ENCODE measurements at places on chromosomes 7 and 10. TPM values are rescaled to one million over a fixed set of nuclear protein-coding genes. Genes with fewer than 3 reads are reported as not detected.

- peaks cover 4% of the 10 kb centered on the region for H3K4me1 ChIP-seq
- H3K27me3 ChIP-seq, result peaks cover 73% of the 10 kb centered on the region
- no peaks in the 10 kb centered on the region for H3K36me3 ChIP-seq
- H3K27ac ChIP-seq, result no peak overlapping the region
- DNase-seq, result peak; percentile 51
These were observed 10.7 kb upstream of the HOXA13 start for GRCh38 chr7:27210441-27211083.

Gene ANK3
- total RNA-seq, result 48.1 TPM

DNA sequence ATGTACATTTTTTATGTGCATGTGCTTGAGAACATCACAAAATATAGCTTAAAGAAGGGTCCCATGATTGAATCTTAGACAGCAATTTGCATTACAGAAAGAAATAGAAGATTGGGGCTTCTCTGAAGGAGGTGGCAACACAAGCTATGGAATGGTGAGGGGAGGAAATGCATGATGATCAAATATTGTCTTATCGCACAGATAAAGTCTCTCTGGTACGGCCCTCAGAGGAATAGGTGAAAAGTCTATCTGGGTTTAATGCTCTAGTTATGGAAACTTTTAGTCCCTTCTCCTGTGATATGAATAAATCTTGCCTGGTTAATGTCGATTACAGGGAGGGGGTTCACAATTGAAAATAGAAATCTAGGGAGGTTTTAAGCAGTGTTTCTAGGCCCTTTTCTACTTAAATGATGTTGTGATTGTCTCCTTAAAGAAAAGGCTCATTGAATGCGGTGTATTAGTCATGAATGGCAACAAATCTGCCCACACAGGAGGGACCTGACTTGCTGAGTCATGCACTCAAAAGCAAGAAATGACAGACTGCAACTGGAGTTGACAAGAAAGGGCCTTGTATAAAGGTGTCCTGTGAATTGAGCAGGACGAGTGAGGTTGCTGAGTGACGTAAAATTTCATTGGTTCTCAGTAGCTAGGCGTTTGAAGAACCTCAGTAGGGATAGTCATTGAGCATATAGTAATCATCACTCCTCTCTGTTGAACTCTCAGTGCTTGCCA lies 133.4 kb upstream of the CSTF2T start:
- peak; percentile 26 for DNase-seq
- H3K4me3 ChIP-seq, result no peak overlapping the region
- H3K27ac ChIP-seq, result no peak overlapping the region
- H3K4me1 ChIP-seq, result no peaks in the 10 kb centered on the region
- H3K27me3 ChIP-seq, result no peaks in the 10 kb centered on the region

DNA sequence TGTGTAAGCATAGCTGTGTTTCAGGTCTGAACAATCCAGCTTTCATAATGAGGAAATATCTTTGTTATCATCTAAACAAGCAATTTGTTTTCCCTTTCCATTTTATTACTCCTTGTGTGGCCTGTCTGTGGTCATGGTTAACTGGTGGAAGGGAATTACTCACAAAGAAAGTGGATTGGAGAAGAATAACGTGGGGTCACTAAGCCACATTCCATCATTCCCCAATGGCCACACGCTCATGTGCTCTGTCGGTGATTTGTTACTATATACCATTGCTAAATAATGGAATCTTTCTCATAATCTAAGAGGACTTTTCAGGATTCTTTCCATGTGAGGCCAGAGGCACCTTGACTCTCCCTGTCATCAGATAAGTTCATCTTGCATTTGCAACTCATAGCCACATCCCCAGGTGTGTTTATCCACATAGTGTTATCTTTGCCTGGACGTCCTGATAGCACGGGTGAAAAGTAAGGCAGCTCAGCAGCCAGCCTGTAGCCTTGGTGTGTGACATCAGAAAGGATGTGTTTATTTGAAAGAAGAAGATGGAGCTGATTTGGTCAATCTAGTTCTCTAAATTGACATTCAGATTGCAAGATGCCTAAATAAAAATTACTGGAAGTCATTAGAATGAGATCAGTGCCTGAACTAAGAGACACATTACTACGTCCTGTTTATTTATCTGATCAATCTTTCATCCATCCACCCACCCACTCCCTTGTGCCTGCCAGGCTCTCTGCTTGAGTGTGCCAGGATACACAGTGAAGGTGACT lies 128.9 kb downstream of the CELF2 start:
- DNase-seq, result no peak
- no peaks in the 10 kb centered on the region for H3K27me3 ChIP-seq
- H3K4me1 ChIP-seq, result no peaks in the 10 kb centered on the region
- H3K4me3 ChIP-seq, result no peak overlapping the region

- no peak for DNase-seq
- H3K27ac ChIP-seq, result no peak overlapping the region
These were observed 111.1 kb upstream of the FAM171A1 start for GRCh38 chr10:15482156-15482555.

Gene ARHGEF5
- total RNA-seq, result 6.1 TPM

DNA sequence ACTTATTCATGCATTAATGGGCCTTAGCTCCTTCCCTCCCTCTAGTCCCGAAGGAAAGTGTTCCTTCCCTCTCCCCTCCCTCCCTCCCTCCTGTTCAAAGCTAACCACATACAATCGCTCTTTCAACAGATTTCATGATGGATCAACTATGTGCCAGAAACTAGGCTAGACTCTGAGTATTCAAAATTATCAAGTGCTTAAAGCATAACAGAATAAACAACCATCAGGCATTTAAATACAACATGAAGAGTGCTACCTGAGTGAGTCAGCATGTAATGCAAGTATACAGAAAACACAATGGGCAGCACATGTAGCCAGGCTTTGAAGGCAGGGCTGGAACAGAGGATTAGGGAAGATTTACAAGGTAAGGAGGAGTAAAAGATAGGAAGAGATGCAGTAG lies 11.3 kb downstream of the CHCHD3 start:
- no peaks in the 10 kb centered on the region for H3K36me3 ChIP-seq
- H3K27me3 ChIP-seq, result no peaks in the 10 kb centered on the region
- DNase-seq, result no peak
- no peak overlapping the region for H3K27ac ChIP-seq
- H3K4me3 ChIP-seq, result no peak overlapping the region
- H3K4me1 ChIP-seq, result peaks cover 7% of the 10 kb centered on the region

Gene LRRN3
- total RNA-seq, result 109 TPM

GRCh38 chr7:69981646-69982045 lies 383.4 kb downstream of the AUTS2 start:
- H3K27me3 ChIP-seq, result no peaks in the 10 kb centered on the region
- no peak for DNase-seq
- H3K36me3 ChIP-seq, result no peaks in the 10 kb centered on the region
- H3K4me3 ChIP-seq, result no peak overlapping the region
- H3K4me1 ChIP-seq, result peaks cover 5% of the 10 kb centered on the region
- no peak overlapping the region for H3K27ac ChIP-seq

GRCh38 chr10:14513123-14513522 lies 182.4 kb upstream of the FRMD4A start:
- no peak for DNase-seq
- H3K27ac ChIP-seq, result no peak overlapping the region
- no peak overlapping the region for H3K4me3 ChIP-seq

- DNase-seq, result no peak
- no peak overlapping the region for H3K4me3 ChIP-seq
- no peaks in the 10 kb centered on the region for H3K4me1 ChIP-seq
These were observed 740.5 kb downstream of the SORCS1 start for GRCh38 chr10:106424054-106424453.

DNA sequence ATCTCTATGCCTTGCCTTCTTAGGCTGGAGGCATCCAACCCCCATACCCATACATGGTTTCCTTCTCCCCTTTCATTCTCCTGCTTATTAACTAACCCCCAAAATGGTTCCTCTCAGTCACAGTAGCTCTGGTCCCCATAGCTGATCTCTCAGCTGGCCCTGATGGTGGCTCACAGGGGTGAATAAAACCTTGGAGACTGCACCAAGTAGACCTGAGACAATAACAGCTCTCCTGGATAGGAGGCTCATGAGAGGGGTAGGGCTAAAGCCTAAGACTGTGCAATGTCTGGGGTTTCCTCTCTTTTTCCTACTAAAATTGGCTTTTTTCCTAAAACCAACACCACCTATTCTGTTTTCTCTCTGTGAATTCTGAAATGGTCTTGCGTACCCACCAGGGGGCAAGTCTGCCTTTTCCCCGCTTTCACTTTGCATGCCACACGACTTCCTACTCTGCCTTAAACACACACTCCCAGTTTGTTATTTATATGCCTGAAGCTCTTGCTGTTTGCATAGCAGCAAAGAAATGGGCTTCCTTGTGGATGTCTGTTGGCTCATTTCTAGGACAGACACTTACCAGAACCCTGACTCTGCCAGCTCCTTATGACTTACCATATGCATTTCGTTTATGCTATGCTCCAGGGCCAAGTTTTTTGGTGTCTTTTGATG lies 18.4 kb upstream of the PON1 start:
- no peak for DNase-seq
- no peak overlapping the region for H3K4me3 ChIP-seq
- no peak overlapping the region for H3K27ac ChIP-seq

- no peaks in the 10 kb centered on the region for H3K4me1 ChIP-seq
- no peaks in the 10 kb centered on the region for H3K36me3 ChIP-seq
- DNase-seq, result no peak
- H3K27me3 ChIP-seq, result no peaks in the 10 kb centered on the region
- no peak overlapping the region for H3K27ac ChIP-seq
These were observed 70.7 kb upstream of the ANTXRL start for GRCh38 chr10:46216003-46216634.

DNA sequence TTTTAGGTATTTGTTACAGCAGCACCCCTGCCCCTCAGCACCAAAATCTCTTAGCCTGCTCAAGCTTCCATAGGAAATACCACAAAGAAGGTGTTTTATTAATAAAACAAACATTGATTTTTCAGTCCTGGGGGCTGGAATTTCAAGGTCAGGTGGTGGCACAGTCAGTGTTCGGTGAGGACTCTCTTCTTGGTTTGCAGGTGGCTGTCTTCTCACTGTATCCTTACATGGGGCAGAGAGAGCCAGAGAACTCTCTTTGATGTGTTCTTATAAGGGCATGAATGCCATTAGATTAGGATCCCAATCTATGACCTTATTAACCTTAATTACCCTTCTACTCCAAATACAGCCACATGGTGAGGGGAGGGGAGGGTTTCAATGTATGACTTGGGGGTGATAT lies 112.3 kb upstream of the PFKP start:
- no peak overlapping the region for H3K27ac ChIP-seq
- no peaks in the 10 kb centered on the region for H3K4me1 ChIP-seq
- no peaks in the 10 kb centered on the region for H3K36me3 ChIP-seq
- no peaks in the 10 kb centered on the region for H3K27me3 ChIP-seq

DNA sequence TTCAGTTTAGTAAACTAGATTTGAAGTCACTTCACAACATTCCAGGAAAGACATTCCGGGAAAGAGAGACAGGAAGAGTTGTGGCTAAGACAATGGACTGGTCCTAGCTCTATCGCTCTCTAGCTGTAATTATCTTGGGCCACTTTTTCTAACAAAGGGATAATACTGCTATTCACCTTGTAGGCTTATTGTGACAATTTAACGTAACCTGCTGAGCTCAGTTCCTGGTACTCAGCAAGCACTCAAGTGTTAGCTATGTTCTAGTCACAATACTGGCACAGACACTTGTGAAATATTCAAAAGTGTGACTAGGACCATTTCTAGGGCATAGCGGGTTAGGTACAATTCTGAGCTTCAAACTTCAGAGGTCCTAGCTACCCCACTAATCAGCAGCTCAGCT lies 12.0 kb upstream of the NRCAM start:
- no peak overlapping the region for H3K4me3 ChIP-seq
- no peak overlapping the region for H3K27ac ChIP-seq
- H3K4me1 ChIP-seq, result no peaks in the 10 kb centered on the region
- no peaks in the 10 kb centered on the region for H3K36me3 ChIP-seq

GRCh38 chr7:34133983-34134782 lies 228.8 kb downstream of the BMPER start:
- H3K27me3 ChIP-seq, result no peaks in the 10 kb centered on the region
- DNase-seq, result peak; percentile 61
- H3K27ac ChIP-seq, result no peak overlapping the region
- no peaks in the 10 kb centered on the region for H3K36me3 ChIP-seq
- H3K4me3 ChIP-seq, result no peak overlapping the region
- H3K4me1 ChIP-seq, result peaks cover 9% of the 10 kb centered on the region

GRCh38 chr7:102061981-102062390 lies 224.7 kb upstream of the SH2B2 start:
- H3K27me3 ChIP-seq, result no peaks in the 10 kb centered on the region
- DNase-seq, result no peak
- H3K36me3 ChIP-seq, result no peaks in the 10 kb centered on the region
- H3K27ac ChIP-seq, result no peak overlapping the region
- H3K4me1 ChIP-seq, result no peaks in the 10 kb centered on the region

GRCh38 chr7:87552351-87552900 lies 48.3 kb downstream of the ABCB1 start:
- no peak for DNase-seq
- no peaks in the 10 kb centered on the region for H3K27me3 ChIP-seq
- no peak overlapping the region for H3K4me3 ChIP-seq
- no peak overlapping the region for H3K27ac ChIP-seq
- H3K36me3 ChIP-seq, result peaks cover 26% of the 10 kb centered on the region

Gene PCDH15
- total RNA-seq, result 26.7 TPM

Gene IFIT1
- 32.4 TPM for total RNA-seq

Gene DNAJC2
- 7.0 TPM for total RNA-seq

DNA sequence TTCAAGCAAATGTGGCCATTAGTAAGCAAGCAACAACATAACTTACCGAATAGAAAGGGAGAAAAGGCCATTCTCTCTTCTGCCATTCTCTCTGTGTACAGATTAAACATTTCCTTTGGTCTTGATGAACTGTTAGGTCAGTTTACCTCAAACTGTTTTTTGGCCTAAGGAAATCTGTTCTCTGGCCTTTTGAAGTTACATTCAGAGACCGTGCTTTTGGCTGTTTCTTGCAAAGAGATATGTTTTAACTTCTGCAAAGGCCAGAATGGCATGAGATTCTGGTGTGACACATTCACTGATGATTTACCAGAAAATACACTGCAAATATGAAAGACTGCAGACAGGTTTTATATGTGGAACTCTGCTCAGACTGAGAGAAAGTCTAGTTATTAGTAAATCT lies 22.2 kb downstream of the AHR start:
- peaks cover 36% of the 10 kb centered on the region for H3K4me1 ChIP-seq
- no peak overlapping the region for H3K27ac ChIP-seq
- H3K4me3 ChIP-seq, result no peak overlapping the region
- H3K36me3 ChIP-seq, result no peaks in the 10 kb centered on the region
- DNase-seq, result no peak

DNA sequence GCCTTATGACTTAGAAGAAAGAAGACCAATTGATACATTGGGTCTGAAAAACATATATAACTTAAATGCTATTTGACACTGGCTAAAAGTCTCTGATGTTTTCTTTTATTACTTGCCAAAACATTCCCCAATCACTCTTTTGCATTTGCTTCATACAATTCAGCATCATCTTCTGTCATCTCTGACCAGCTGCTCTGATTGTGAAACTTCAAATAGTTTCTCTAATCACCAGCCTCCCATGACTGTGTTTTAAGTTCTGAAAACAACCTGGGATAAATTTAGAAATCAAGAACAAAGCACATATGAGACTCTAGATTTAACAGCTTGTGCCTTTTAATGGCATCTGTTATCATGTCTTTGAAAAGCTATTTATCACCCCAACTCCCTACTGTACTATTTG lies 208.4 kb upstream of the KCND2 start:
- no peaks in the 10 kb centered on the region for H3K36me3 ChIP-seq
- no peak for DNase-seq
- H3K27me3 ChIP-seq, result no peaks in the 10 kb centered on the region
- no peak overlapping the region for H3K4me3 ChIP-seq
- H3K27ac ChIP-seq, result no peak overlapping the region

GRCh38 chr10:30986053-30986555 lies 45.6 kb downstream of the ZNF438 start:
- no peaks in the 10 kb centered on the region for H3K36me3 ChIP-seq
- H3K4me3 ChIP-seq, result no peak overlapping the region
- no peak for DNase-seq
